ENCODE measurements at places on chromosomes 5 and 9.

DNA sequence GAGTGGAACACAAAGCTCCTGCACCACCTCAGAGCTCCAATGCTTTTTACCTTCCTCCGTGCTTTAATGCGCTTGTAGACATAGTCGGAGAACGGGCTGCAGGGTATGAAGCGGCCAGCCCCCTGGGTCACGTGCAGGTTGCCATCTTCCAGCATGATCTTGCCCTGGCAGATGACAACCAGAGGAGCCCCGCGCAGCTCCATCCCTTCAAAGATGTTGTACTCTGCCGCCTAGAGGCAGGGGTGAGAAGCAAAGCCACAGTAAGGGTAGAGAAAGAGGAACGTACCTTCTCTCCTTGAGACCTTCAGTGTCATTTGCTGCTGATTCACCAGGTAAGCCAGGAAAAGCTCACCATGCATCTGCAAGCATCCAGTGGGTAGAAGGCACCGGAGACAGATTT, 112.3 kb downstream of the DPYSL3 start:
- no peak for ATAC-seq

DNA sequence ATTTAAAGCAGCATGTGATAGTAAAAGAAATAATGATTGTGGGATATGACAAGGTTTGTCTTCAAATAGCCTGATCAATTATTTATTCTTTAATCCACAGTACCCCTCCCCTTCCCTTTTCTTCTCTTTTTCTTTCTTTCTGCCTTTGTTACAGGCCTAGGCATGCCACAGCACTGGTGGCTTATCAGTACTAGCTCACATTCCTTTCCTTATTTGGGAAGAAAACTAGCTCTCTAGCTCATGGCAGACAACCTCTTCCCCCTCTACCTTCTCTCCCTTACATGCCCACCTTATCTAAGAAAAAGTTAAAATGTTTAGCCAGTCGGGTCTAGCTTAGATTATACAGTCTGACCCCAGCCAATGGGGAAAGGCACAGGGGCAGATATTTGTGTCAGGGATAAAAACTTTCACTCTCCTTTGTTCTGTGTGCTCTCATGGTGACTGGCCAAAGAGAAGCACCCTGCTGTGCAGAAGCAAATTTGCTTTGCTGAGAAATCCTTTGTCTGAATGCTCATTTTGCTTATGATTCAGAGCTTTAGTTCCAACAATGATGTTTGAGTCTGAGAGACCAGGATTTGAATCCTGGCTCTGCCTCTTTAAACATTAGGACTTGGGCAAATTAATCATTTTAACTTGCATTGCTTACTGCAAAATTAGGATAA, 75.8 kb upstream of the CDH12 start:
- ATAC-seq = no peak

DNA sequence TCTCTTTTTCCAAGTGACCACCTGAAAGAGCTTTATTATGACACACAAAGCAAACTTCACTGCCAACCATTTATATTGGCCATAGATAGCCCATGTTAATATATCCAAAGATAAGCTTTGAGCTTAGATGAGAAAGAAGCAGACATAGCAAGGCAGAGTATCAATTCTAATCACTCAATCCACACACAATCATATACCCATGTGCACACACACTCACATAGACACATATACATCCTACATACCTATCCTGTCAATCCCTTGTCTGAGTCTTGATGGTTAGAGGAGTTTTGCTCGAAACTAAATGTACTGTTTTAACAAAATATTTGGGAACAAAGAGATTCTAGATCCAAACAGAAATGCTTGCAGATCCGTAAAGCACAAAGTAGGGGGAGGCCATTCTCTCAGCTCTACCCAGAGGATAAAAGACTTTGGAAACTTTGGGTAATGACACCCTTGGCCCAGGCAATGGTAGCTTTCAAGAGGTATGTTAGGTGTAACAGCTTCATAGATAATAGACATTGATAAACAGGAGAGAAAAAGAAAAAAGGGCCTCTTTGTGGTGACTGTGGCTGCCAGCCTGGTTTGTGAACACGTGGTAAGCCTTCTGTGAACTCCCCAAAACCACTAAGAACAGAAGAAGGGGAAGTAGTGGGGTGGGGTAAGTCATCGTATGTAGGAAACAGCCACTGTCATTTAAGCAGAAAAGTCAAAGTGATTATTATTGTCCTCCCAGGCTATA, 121.6 kb downstream of the TLR4 start:
- no peak for ATAC-seq

DNA sequence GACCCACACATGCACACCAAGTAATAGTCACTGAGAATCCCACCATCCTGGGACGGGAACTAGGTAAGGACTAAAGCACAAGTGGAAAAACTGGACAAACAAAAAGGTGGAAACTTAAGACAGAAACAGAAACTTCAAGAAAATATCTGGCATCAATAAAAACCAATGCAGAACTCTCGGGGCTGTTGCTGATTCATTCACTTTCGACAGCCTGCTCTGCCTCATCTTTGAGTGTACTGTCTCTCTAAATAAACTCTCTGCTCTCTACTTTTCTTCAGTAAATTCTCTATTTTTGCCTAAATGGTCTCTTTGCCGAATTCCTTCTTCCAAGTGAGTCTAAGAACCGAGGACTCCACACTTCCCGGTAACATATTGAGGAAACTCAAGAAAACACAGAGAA, 116.9 kb downstream of the CDH9 start:
- no peak for ATAC-seq

DNA sequence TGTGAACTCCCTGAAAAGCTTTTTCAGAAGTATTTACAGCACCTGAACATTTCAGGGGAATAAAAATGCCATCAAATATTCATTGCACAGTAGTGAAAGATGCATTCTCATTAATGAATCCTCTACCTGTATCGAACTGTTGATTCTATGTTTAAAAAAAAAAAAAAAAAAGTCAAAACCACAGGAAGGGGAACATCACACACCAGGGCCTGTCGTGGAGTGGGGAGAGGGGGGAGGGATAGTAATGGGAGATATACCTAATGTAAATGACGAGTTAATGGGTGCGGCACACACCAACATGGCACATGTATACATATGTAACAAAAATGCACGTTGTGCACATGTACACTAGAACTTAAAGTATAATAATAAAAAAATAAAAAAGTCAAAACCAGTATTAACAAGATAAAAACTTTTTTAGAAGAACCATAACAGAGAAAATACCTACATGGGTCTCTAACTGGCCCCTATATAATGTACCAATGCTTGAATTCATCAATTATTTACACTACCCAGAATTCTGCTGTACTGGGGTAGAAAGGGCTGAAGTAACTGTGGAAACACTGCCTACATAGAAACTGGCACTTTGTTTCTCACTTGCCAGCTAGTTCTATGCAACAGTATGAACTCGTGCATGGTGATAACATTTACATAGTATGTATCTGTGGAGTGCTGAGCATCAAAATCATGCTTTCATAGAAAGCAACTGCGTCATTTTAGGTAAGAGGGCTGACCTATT, 48.9 kb downstream of the GNAQ start:
- no peak for ATAC-seq

- ATAC-seq = no peak
Measured at GRCh38 chr9:111151537-111151936, 113.3 kb upstream of the LPAR1 start.

- ATAC-seq = no peak
Measured at GRCh38 chr5:132543472-132544201, at the start of gene IL5. TSS of gene IL5 (minus strand) at chr5:132543522. CDS start at chr5:132543478, 44 bp downstream.

DNA sequence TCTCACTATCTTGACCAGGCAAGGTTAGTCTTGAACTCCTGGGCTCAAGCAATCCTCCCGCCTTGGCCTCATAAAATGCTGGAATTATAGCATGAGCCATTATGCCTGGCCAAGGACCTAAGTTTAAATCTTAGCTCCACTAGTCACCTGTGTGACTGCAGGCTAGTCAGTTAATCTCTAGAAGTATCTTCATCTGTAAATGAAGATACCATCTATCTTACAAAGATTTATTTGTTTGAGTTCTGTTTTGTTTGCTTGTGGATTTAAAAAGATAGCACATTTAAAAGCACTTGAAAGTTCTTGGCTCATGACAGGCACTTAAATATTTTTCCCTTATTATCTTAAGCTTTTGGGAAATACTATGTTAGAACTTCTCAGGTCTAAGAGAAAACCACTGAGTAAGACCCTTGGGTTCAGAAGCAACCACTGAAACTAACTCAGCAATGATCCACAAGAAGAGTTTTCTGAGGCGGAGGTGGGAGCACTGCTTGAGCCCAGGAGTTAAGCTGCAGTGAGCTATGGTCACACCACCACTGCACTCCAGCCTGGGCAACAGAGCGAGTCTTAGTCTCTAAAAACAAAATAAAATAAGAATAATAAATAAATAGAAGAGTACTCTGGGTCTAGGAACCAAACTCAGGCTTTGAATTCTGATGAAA, 19.1 kb downstream of the TMEM245 start:
- ATAC-seq = no peak

DNA sequence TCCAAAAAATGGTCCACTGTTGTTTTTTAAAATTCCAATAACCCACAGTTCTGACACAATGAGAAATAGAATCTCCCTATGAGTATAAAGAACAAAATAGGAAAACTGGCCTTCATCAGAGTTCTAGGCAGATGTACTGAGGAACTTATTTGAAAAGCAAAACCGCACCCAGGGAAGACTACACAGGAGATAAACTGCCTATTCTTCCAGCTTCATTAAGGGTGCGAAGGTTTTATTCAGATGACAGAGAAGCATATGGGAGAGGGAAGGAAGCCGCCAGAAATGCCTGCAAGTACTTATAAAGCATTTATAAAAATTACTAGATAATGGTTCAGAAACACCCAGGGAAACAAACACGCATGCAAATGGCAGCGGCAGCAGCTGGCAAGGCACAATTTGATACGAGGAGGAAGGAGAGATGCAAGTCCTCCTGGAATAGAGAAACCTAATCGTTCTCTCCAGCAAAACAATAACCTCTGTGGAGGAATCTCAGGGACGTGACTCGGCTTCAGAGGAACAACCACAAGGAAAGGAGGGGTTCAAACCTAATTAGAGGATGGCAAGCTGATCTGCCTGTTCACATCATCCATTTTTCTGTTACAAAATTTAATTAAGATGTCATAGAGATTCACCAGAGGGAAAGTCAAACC, 9.0 kb downstream of the TTLL11 start:
- ATAC-seq = no peak
